Midbrain (tissue), 1 donor: ENCODE measurements at places on chromosomes 5 and 9.

GRCh38 chr9:79741381-79741780 lies 169.6 kb downstream of the TLE4 start:
- no peak for DNase-seq

DNA sequence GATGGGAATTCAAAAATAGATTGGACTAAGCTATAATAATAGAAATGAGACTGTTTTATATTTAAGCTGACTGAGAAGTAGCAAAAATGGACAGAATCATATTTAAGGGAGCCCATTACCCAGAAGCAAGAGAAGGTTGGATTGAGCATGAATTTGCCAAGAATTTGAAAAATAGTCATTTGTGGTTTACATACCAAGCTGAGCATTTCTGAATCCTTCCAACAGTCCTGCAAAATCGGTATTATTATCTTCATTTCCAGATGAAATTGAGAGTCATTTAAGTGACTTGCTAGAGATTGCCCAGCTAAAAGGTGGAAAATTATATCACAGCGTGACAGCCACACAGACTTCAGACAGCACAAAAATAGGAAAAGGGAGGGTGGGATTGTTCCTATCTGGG lies 48.4 kb downstream of the TNFSF15 start:
- DNase-seq, result no peak

GRCh38 chr5:42949348-42950115 lies 90.6 kb downstream of the ANXA2R start:
- DNase-seq, result no peak

- no peak for DNase-seq
These were observed 330.3 kb downstream of the MLLT3 start for GRCh38 chr9:20292002-20292401.
